ENCODE measurements at places on chromosomes 2 and 18. TPM values are rescaled to one million over a fixed set of nuclear protein-coding genes. Genes with fewer than 3 reads are reported as not detected.

GRCh38 chr18:34806527-34806926, 96.4 kb downstream of the DTNA start:
- H3K36me3 ChIP-seq, result no peaks in the 10 kb centered on the region
- no peak for DNase-seq
- H3K4me1 ChIP-seq, result peaks cover 5% of the 10 kb centered on the region
- no peak overlapping the region for H3K4me3 ChIP-seq

GRCh38 chr2:128364441-128364911, 45.8 kb upstream of the HS6ST1 start:
- DNase-seq, result peak; percentile 61
- H3K27me3 ChIP-seq, result no peaks in the 10 kb centered on the region
- no peaks in the 10 kb centered on the region for H3K36me3 ChIP-seq
- no peak overlapping the region for H3K27ac ChIP-seq

- H3K27ac ChIP-seq, result no peak overlapping the region
- no peaks in the 10 kb centered on the region for H3K4me1 ChIP-seq
These were observed 81.5 kb downstream of the PTPN2 start for GRCh38 chr18:12802538-12802937.

DNA sequence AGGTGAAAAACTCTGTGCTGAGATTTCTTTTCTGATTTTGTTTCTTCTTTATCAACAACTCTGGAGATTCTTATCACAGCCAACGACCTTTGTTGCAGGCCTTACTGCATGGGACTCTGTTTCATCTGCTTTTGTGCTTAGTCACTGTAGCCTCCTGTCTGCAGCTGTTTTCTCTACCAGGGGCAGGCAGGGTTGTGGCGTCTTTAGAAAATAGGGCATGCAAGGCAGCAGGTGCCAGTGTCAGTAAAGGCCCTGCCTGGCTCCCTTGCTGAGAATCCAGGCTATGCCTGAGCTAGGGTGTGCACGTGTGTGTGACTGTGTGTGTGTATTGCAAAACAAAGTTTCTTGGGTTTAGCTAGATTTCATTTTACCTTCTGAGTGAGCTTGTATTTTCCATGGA, 14.6 kb upstream of the SLC9A2 start:
- no peak overlapping the region for H3K27ac ChIP-seq
- H3K27me3 ChIP-seq, result no peaks in the 10 kb centered on the region
- no peaks in the 10 kb centered on the region for H3K36me3 ChIP-seq

KCNG2 gene
- total RNA-seq, result 1.5 TPM

RTP5 gene
- not detected for total RNA-seq
